ENCODE measurements at places on chromosomes 2 and 18. TPM values are rescaled to one million over a fixed set of nuclear protein-coding genes. Genes with fewer than 3 reads are reported as not detected.

NYAP2 gene
- total RNA-seq = 16.1 TPM

SKOR2 gene
- total RNA-seq = 0.23 TPM

DOK6 gene
- total RNA-seq = 80.7 TPM

PAIP2B gene
- total RNA-seq = 20.3 TPM

B3GNT7 gene
- total RNA-seq = 9.0 TPM

KRTCAP3 gene
- 0.46 TPM for total RNA-seq

TMEM169 gene
- 30.7 TPM for total RNA-seq

RIT2 gene
- total RNA-seq = 59.3 TPM

HOXD13 gene
- total RNA-seq = not detected

ONECUT2 gene
- total RNA-seq = 7.4 TPM

ANKRD30B gene
- total RNA-seq = 3.9 TPM

TMEFF2 gene
- total RNA-seq = 55.4 TPM

MGAT4A gene
- total RNA-seq = 54.0 TPM

COPS7B gene
- total RNA-seq = 27.7 TPM

NR4A2 gene
- total RNA-seq = 2.5 TPM
